Activated naive CD8-positive, alpha-beta T cell treated with anti-CD3 and anti-CD28 coated beads, Interleukin-2, amount 10 ng/mL, durations not matched to agents 7 days and 5 days (primary cell): ENCODE measurements at places on chromosomes 1 and 21. TPM values are rescaled to one million over a fixed set of nuclear protein-coding genes. Genes with fewer than 3 reads are reported as not detected.

- DNase-seq: no peak
- H3K27me3 ChIP-seq: no peaks in the 10 kb centered on the region
- peak overlapping the region; percentile 91 for H3K4me3 ChIP-seq
- H3K4me1 ChIP-seq: peaks cover 63% of the 10 kb centered on the region
- H3K27ac ChIP-seq: peak overlapping the region; percentile 97
- peaks cover 33% of the 10 kb centered on the region for H3K36me3 ChIP-seq
Observed at GRCh38 chr1:36160388-36160948, 4.5 kb downstream of the MAP7D1 start.

- DNase-seq: no peak
- peak overlapping the region; percentile 96 for H3K27ac ChIP-seq
- H3K27me3 ChIP-seq: no peaks in the 10 kb centered on the region
- peak overlapping the region; percentile 79 for H3K4me3 ChIP-seq
- H3K4me1 ChIP-seq: peaks cover 67% of the 10 kb centered on the region
Observed at GRCh38 chr1:160575112-160575664, 4.1 kb downstream of the CD84 start.

DNA sequence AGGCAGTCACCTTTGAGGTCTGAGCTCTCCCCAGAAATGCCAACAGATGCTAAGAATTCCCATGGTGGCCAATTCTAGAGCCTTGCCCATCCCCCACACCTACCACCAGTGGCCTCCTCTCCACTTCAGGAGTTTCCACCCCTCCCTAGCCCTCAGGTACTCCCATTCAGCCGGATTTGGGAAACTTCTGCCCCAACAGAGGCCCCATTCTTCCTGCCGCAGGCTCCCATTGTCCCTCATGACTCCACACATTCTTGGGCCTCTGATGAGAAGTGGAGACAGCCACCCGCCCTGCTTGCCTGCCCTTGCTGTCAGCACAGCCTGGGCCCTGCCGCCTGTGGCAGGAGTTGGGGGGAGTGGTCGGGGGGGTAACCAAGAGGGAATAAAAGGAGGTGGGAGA, 4.6 kb downstream of the BLACAT1 start:
- no peak overlapping the region for H3K27ac ChIP-seq
- peaks cover 4% of the 10 kb centered on the region for H3K4me1 ChIP-seq
- no peaks in the 10 kb centered on the region for H3K36me3 ChIP-seq
- H3K27me3 ChIP-seq: peaks cover 47% of the 10 kb centered on the region
- DNase-seq: no peak

DNA sequence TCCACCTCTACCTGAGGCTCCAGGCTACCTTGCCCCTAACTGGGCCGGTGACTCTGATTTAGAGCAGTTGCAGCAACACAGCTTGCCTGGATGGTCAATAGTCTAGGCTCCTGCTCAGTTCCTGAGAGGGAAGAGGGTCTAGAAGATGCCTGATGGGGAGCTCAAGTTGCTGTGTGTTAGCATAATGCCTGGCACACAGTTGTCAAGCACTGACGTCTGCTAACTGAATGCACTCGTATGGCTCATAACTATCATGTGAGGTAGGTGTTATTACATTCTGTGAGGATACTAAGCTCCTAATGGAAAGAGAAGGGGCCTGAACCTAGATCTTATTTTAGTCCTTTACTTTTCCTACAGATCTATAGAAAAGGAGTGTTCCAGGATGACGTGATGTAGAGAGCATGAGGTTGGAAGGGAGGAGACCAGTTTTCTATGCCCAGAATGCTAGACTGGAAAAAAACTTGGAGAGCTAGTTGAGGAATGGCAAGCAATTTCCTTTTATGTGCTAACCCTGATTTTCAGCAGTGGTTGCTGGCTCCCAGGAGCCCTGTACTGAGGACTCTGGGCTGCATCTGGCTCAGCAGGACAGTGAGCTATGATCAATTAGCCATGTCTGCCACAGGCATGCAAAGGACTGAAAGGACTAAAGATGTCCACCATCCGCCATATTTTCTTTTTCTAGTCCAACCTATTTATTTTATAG, 30.0 kb downstream of the FAM78B start:
- H3K4me1 ChIP-seq: no peaks in the 10 kb centered on the region
- DNase-seq: no peak
- H3K27ac ChIP-seq: no peak overlapping the region
- H3K4me3 ChIP-seq: no peak overlapping the region
- peaks cover 5% of the 10 kb centered on the region for H3K27me3 ChIP-seq
- no peaks in the 10 kb centered on the region for H3K36me3 ChIP-seq

- DNase-seq: no peak
- no peak overlapping the region for H3K27ac ChIP-seq
- H3K27me3 ChIP-seq: no peaks in the 10 kb centered on the region
- H3K36me3 ChIP-seq: peaks cover 12% of the 10 kb centered on the region
- H3K4me1 ChIP-seq: peaks cover 16% of the 10 kb centered on the region
Observed at GRCh38 chr1:8727809-8728213, 89.6 kb downstream of the RERE start.

DNA sequence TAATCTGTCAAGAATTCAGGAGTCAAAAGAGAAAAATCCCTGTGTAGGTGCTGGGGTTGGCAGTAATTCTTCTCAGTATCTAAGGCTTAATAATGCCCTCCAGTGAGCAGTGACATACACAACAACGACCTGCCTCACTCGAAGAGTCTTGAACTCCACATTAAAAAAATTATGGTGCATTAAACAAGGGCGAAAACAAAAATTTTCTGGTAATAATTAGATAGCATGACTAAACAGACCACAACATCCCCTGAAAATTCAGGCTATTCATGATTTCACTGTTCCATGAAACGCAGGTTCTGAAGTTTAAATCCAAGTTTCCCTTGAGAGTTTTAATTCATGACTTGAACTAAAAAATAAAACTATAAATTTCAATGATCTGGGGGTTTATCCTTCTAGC, 5.1 kb downstream of the SRSF4 start:
- no peak overlapping the region for H3K4me3 ChIP-seq
- peaks cover 50% of the 10 kb centered on the region for H3K36me3 ChIP-seq
- H3K27me3 ChIP-seq: no peaks in the 10 kb centered on the region
- H3K4me1 ChIP-seq: peaks cover 52% of the 10 kb centered on the region
- DNase-seq: no peak

DNA sequence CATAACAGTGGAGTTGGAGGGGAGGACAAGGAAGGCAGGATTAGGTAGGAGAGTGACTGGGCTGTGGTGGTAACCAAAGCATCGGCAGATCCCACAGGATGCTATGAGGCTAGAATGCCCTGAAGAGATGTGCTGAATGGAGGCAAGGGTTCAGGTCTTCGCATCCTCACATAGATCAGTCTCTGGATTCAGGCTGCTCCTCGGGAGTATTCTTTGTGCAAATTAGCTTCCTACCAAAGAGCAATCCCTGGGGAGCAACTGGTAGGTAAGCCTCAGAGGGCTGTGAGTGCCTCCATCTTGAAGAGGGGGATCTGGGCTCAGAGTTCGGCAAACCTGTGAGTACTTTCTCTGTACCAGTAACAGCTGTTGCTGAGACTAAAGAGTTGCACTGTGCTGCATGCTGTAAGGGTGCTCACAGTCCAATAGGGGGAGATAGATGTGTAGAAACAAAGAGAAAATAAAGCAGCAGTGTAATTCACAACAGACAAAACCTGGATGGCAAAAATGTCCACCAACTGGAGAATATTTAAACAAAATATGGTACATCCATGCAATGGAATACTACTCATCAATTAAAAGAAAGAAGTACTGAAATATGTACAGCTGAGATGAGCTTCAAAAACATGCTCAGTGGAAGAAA, 322.4 kb upstream of the DEPDC1 start:
- H3K27me3 ChIP-seq: no peaks in the 10 kb centered on the region
- H3K4me3 ChIP-seq: no peak overlapping the region
- no peak overlapping the region for H3K27ac ChIP-seq
- no peaks in the 10 kb centered on the region for H3K36me3 ChIP-seq

- no peak for DNase-seq
- H3K36me3 ChIP-seq: peaks cover 1% of the 10 kb centered on the region
- no peak overlapping the region for H3K4me3 ChIP-seq
- peaks cover 8% of the 10 kb centered on the region for H3K4me1 ChIP-seq
- no peak overlapping the region for H3K27ac ChIP-seq
- H3K27me3 ChIP-seq: peaks cover 27% of the 10 kb centered on the region
Observed at GRCh38 chr1:236144033-236144432, 1.7 kb downstream of the GPR137B start.

DNA sequence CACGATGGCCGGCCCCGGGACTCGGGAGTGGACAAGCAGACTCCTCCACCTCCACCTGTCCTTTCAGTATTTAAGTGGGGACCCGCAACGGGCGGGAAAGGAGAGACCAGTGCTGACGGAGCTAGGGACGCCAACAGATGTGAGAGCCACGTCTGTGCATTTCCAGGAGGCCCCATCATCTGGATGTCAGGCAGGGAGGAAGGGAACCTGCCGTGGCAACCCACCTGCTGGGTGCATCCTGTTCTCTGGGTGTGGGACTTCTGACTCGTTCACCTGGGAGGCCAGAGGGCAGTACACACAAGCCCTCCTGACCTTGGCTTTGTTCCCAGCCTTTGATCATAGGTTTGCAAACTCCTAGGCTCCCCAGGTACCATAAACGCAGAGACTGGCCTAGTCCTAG, 5.6 kb upstream of the PCBP3 start:
- peaks cover 10% of the 10 kb centered on the region for H3K27me3 ChIP-seq
- no peak overlapping the region for H3K4me3 ChIP-seq
- H3K4me1 ChIP-seq: peaks cover 3% of the 10 kb centered on the region
- no peak overlapping the region for H3K27ac ChIP-seq
- no peak for DNase-seq
- no peaks in the 10 kb centered on the region for H3K36me3 ChIP-seq

- no peak overlapping the region for H3K27ac ChIP-seq
- no peaks in the 10 kb centered on the region for H3K4me1 ChIP-seq
Observed at GRCh38 chr1:157004327-157004726, 41.2 kb downstream of the ARHGEF11 start.

GRCh38 chr1:199756066-199756465, 271.4 kb upstream of the NR5A2 start:
- no peak overlapping the region for H3K27ac ChIP-seq
- no peak overlapping the region for H3K4me3 ChIP-seq
- no peak for DNase-seq
- peaks cover 10% of the 10 kb centered on the region for H3K27me3 ChIP-seq
- H3K4me1 ChIP-seq: no peaks in the 10 kb centered on the region

- no peak for DNase-seq
- H3K27me3 ChIP-seq: peaks cover 57% of the 10 kb centered on the region
- H3K4me3 ChIP-seq: no peak overlapping the region
- peaks cover 9% of the 10 kb centered on the region for H3K4me1 ChIP-seq
- no peak overlapping the region for H3K27ac ChIP-seq
- peaks cover 4% of the 10 kb centered on the region for H3K36me3 ChIP-seq
Observed at GRCh38 chr1:897226-897625, 26.5 kb upstream of the SAMD11 start.

- no peak overlapping the region for H3K4me3 ChIP-seq
- H3K36me3 ChIP-seq: peaks cover 6% of the 10 kb centered on the region
- H3K27ac ChIP-seq: no peak overlapping the region
- H3K27me3 ChIP-seq: no peaks in the 10 kb centered on the region
Observed at GRCh38 chr21:25952306-25952705, 217.5 kb downstream of the GABPA start.

DNA sequence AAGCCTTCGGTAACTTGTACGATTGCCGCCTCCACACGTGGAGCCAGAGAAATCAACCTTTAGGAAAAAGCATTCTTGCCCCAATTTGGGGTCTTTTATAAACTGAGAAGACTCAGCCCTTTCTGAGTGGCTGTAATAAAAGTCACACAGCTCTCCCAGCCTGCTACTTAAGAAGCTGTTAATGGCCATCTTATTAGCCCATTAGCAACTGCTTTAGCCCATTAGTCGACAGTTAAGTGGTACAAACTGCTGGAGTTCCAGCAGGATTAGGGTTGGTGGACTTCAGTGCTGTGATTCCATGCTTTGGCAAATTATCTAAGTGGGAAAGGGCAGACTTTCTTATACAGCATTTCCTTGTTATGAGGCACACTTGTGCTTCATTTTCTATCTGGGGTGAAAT, 461.3 kb downstream of the RPS6KC1 start:
- H3K4me1 ChIP-seq: no peaks in the 10 kb centered on the region
- no peak overlapping the region for H3K27ac ChIP-seq
- H3K4me3 ChIP-seq: no peak overlapping the region
- H3K36me3 ChIP-seq: no peaks in the 10 kb centered on the region

GRCh38 chr1:19073311-19074186, 117.1 kb upstream of the IFFO2 start:
- peaks cover 27% of the 10 kb centered on the region for H3K4me1 ChIP-seq
- H3K27ac ChIP-seq: no peak overlapping the region
- no peak overlapping the region for H3K4me3 ChIP-seq
- peaks cover 15% of the 10 kb centered on the region for H3K27me3 ChIP-seq
- DNase-seq: no peak

- no peak overlapping the region for H3K27ac ChIP-seq
- peak overlapping the region; percentile 74 for H3K4me3 ChIP-seq
- no peaks in the 10 kb centered on the region for H3K36me3 ChIP-seq
- peaks cover 6% of the 10 kb centered on the region for H3K4me1 ChIP-seq
- DNase-seq: peak; percentile 91
Observed at GRCh38 chr1:21659099-21659923, 9.8 kb downstream of the RAP1GAP start.

DNA sequence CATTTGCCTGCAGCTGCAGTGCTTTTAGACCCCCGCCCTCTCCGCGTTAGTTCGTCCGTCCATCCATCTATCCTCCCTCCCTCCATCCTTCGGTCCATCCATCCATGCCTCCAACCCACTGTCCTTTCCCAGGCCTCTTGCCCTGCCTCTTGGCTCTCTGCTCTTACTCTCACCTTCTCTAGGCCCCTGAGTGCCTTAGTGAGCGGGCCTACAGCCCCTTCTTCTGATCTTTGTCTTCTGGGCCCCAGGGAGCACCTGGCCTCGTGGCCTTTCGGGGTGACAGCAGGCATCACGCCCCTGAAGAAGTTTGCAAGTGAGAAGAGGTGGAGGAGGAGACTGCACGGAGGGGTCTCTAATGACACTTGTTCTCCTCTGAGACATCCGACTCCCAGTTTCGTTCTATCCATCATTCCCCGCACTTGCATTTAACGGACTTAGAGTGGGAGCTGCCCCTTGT, 842 bp downstream of the ATXN7L2 start:
- peaks cover 12% of the 10 kb centered on the region for H3K27me3 ChIP-seq
- peaks cover 25% of the 10 kb centered on the region for H3K4me1 ChIP-seq
- H3K27ac ChIP-seq: peak overlapping the region; percentile 93

DNA sequence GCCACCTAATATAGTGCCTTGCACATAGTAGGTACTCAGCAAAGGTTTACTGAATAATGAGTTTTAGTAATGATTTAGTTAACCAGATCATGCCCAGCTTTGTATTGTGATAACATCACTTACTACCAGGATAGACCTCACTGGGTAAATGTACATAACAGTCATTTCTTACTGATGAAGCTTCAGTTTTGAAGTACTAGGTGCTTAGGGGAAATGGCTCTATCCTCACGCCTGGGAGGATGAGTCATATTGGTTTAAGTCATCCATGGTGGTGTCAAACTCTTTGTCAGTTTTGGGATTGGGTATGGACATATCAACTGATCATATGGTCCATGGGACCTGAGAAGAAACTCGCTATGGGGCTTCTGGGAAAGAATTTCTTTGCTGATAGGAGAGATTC, 90.6 kb upstream of the USP24 start:
- H3K36me3 ChIP-seq: no peaks in the 10 kb centered on the region
- peaks cover 28% of the 10 kb centered on the region for H3K27me3 ChIP-seq
- no peak overlapping the region for H3K27ac ChIP-seq
- DNase-seq: no peak
- no peaks in the 10 kb centered on the region for H3K4me1 ChIP-seq

Gene MCOLN2
- 19.9 TPM for total RNA-seq

Gene MAP3K7CL
- total RNA-seq: 12.0 TPM

Gene RNU1-4
- 3,257 TPM for total RNA-seq

Gene RGS16
- 1.4 TPM for total RNA-seq

Gene TBX15
- not detected for total RNA-seq

Gene PLA2G2F
- total RNA-seq: not detected

Gene TMEM234
- 16.5 TPM for total RNA-seq

Gene OLFML2B
- total RNA-seq: 0.14 TPM

Gene TTC22
- 9.0 TPM for total RNA-seq

Gene OR2T29
- not detected for total RNA-seq

Gene TRPM2
- 29.6 TPM for total RNA-seq

Gene PPIAL4G
- 1.8 TPM for total RNA-seq
